D341Med (cell line): ENCODE measurements at places on chromosomes 7 and 10.

DNA sequence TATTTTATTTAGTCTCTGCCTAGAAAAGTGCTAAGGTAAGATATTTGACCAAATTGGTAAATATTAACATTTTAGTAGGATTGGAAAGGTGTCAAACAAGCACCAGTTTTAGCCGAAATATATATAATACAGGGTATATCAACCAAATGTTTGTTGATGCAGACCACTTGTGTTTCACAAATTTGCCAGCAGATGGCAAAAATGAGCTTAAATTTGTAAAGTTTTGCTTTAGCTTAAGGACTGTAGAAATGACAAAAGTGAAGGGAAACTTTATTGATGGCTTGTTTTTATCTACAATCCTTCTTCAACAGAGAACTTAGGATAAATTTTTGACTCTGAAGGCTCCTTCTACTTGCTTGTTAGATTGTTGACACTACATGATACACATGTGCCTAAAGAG lies 4.8 kb upstream of the POLR1F start:
- no peak for DNase-seq

- no peak for DNase-seq
These were observed 144.6 kb downstream of the NRCAM start for GRCh38 chr7:108311446-108312168.

DNA sequence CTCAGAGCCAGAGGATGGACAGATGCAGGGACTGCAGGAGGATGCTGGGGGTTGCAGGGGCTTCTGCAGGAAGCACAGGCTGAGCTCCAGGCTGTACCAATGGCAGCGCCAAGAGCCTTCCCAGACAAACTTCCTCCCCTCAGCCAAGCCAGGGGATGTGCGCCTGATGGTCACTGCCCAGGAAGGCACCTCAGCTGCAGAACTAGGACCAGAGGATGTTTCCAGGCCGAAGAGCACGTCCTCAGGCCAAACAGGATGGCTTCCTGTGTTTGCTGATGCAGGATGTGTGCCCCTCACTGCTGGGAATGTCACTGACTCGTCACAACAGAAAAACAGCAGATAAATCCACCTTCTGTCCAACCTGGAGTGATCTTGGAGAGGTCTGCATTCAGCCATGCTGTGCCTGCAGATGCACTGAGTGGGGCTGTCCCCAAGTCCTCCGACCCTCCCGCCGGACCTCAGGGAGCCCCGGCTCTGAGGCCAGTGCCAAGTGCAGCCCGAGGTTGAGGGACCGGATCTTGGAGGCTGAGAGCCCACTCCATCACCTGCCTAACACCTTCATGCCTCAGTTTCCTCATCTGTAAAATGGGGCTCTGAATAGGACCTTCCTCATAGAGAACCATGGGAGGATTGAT lies 152.5 kb upstream of the CHST15 start:
- no peak for DNase-seq

DNA sequence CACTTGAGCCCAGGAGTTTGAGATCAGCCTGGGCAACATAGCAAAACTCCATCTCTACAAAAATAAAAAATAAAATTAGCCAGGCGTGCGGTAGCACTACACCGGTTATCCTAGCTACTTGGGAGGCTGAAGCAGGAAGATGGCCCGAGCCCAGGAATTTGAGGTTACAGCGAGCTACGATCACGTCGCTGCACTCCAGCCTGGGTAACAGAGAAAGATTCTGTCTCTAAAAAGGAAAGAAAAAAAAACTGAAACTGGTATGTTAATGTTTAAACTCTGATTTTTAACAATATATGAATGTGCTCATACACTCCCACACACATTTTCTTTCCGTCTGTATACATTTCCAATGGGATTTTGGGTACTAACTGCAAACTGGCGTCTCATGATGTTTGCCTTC lies 140.6 kb upstream of the KMT2E start:
- no peak for DNase-seq
